ENCODE measurements at places on chromosomes 16 and 17.

- H3K27ac ChIP-seq, result no peak overlapping the region
- H3K27me3 ChIP-seq, result peaks cover 2% of the 10 kb centered on the region
- no peaks in the 10 kb centered on the region for H3K36me3 ChIP-seq
- no peak overlapping the region for H3K4me3 ChIP-seq
Measured at GRCh38 chr17:68658999-68659780, 58.0 kb upstream of the FAM20A start.

- no peak for DNase-seq
- H3K4me3 ChIP-seq, result no peak overlapping the region
- no peaks in the 10 kb centered on the region for H3K27me3 ChIP-seq
- H3K36me3 ChIP-seq, result no peaks in the 10 kb centered on the region
Measured at GRCh38 chr16:85485379-85485778, 127.7 kb upstream of the GSE1 start.

- no peaks in the 10 kb centered on the region for H3K27me3 ChIP-seq
- H3K27ac ChIP-seq, result no peak overlapping the region
- H3K4me3 ChIP-seq, result no peak overlapping the region
- no peaks in the 10 kb centered on the region for H3K36me3 ChIP-seq
- DNase-seq, result no peak
Measured at GRCh38 chr16:78225919-78226318, 126.5 kb downstream of the WWOX start.

DNA sequence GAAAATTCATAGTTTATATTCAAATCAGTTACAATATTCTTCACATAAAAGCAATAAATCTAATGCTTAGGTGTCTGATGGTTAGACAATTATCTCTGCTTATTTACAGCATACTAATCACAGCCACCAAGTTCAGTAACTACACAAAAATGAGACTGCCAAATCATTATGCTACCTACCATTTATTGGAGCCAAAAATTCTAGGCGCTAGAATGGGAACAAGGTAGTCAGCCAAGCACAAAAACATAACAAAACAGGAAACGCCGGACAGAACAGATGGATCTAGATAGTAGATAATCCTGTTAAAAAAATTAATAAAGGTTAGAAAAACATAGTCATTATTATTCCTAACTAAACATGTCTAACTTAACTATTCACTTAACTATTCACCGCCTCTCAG lies 3.6 kb downstream of the ARL6IP1 start:
- H3K4me3 ChIP-seq, result no peak overlapping the region
- no peaks in the 10 kb centered on the region for H3K27me3 ChIP-seq
- no peak for DNase-seq
- H3K36me3 ChIP-seq, result peaks cover 33% of the 10 kb centered on the region

GRCh38 chr17:79866791-79867518 lies 27.7 kb upstream of the CBX4 start:
- H3K4me1 ChIP-seq, result no peaks in the 10 kb centered on the region
- H3K27me3 ChIP-seq, result no peaks in the 10 kb centered on the region
- DNase-seq, result peak; percentile 41
- H3K27ac ChIP-seq, result no peak overlapping the region

DNA sequence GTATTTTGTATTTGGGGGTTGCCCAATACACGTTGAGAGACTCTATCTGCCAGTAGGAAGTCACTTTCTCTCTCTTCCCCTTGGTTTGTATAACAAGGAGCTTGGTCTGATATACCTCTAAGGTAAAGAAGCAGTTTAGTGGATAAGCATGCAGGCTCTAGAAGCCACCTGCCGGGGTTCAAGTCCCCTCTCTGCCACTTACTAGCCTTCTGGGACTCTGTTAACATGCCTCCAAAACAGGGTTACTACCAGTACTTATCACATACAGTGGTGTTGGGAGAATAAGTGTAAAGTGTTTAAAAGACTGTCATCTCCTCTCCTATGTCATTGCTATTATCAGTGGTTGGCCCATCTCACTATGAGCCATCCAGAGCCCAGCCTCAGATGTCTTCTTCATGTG lies 156.1 kb upstream of the HS3ST3A1 start:
- no peak overlapping the region for H3K4me3 ChIP-seq
- no peak for DNase-seq
- no peaks in the 10 kb centered on the region for H3K36me3 ChIP-seq
- H3K4me1 ChIP-seq, result no peaks in the 10 kb centered on the region
- H3K27ac ChIP-seq, result no peak overlapping the region
- no peaks in the 10 kb centered on the region for H3K27me3 ChIP-seq

DNA sequence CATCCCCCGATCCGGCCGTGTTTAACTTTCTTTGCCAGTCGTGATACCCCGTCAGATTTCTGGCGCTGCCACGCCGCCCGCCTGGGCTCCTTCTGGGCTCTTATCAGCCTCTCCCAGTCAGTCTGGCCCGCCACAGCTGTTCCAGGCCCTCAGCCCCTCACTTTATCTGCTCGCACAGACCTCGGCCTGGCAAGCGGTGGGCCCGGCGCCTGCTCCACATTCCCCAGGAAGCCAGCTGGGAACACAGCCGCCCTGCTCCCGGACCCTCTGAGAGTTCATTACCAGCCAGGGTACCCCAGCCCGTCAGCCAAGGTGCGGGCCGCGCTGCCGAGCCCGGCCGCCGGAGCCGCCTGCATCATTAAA lies 157.5 kb downstream of the ZNF423 start:
- H3K36me3 ChIP-seq, result no peaks in the 10 kb centered on the region
- no peak overlapping the region for H3K4me3 ChIP-seq
- H3K4me1 ChIP-seq, result no peaks in the 10 kb centered on the region
- DNase-seq, result no peak
- H3K27ac ChIP-seq, result no peak overlapping the region

DNA sequence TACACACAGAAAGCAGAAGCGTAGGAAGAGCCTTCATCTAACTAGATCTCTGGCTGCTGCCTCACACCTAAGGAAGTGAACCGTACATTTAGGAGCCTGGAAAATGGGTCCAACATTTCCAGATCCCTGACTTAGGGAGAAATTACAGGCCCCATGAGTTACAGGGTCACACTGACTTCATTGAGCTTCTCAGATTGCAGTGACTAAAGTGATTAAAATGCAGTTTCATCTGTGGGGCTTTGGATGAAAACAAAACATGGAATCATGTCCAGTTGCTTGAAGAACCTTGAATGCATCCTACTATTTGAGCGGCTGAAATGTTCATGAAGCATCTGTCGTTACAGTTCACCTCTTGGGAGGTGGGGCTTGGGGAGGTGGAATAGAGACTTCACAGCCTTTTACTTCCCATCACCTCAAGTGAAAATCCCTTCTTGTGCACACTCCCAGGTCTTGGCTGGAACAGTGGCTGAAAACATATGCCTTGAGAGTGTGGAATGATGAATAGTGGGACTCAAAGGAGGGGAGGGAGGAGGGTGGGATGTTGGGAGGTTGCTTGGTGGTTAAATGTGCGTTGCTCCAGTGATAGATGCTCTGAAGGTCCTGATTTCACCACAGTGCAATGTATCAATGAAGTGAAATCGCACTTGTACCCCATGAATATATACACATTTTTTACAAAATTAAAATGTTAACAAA lies 19.7 kb downstream of the TEKT3 start:
- H3K36me3 ChIP-seq, result no peaks in the 10 kb centered on the region
- no peak for DNase-seq
- H3K27me3 ChIP-seq, result peaks cover 5% of the 10 kb centered on the region
- no peak overlapping the region for H3K27ac ChIP-seq

- no peak for DNase-seq
- no peaks in the 10 kb centered on the region for H3K4me1 ChIP-seq
- peaks cover 54% of the 10 kb centered on the region for H3K36me3 ChIP-seq
- H3K27ac ChIP-seq, result no peak overlapping the region
Measured at GRCh38 chr17:82615084-82616020, 32.9 kb downstream of the WDR45B start.

DNA sequence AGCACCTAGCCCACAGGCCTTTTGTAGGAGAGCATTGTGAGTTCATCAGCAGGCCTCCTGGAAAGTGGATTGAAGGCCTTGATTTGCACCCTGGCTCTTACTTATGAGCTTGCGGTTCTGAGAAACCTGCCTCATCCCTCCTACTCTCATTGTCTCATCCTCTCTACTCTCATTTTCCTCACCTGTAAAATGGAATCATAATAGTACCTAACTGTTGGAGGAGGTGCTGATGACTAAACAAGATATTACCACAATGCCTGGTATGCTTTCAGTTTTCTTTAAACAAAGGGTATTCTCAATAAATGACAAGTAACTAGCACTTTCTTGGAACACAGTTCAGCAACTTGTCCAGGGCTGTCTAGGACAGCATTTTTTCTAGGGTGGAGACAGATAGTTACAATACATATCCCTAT lies 243.1 kb upstream of the MAF start:
- H3K27me3 ChIP-seq, result no peaks in the 10 kb centered on the region
- H3K27ac ChIP-seq, result no peak overlapping the region
- H3K4me1 ChIP-seq, result no peaks in the 10 kb centered on the region

- no peaks in the 10 kb centered on the region for H3K36me3 ChIP-seq
- no peak for DNase-seq
- H3K4me3 ChIP-seq, result no peak overlapping the region
- H3K27me3 ChIP-seq, result no peaks in the 10 kb centered on the region
Measured at GRCh38 chr17:70767102-70767701, 597.9 kb downstream of the KCNJ2 start.

GRCh38 chr16:84735849-84736586 lies 36.2 kb downstream of the USP10 start:
- peaks cover 14% of the 10 kb centered on the region for H3K36me3 ChIP-seq
- no peaks in the 10 kb centered on the region for H3K27me3 ChIP-seq
- H3K27ac ChIP-seq, result no peak overlapping the region
- H3K4me1 ChIP-seq, result peaks cover 25% of the 10 kb centered on the region
- DNase-seq, result peak; percentile 64

DNA sequence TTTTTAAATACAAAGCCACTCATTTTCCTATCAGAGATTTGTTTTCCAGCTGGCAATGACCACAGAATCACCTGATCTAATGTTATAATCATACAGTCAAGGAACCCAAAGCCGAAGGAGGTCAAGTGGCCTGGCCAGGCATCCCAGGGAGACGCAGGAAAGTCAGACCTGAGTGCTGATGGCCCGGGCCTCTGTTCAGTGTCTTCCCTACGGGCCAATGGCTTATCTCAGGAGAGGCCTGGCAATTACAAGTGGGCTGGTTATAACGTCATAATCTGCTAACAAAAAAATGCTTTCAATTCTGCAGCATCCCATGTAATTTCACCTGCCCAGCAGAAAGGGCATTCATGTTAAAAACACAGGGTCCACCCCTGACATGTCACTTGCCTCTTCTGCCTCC lies 43.5 kb downstream of the ARHGAP17 start:
- H3K27me3 ChIP-seq, result no peaks in the 10 kb centered on the region
- peaks cover 45% of the 10 kb centered on the region for H3K36me3 ChIP-seq
- H3K4me3 ChIP-seq, result no peak overlapping the region
- no peak for DNase-seq

DNA sequence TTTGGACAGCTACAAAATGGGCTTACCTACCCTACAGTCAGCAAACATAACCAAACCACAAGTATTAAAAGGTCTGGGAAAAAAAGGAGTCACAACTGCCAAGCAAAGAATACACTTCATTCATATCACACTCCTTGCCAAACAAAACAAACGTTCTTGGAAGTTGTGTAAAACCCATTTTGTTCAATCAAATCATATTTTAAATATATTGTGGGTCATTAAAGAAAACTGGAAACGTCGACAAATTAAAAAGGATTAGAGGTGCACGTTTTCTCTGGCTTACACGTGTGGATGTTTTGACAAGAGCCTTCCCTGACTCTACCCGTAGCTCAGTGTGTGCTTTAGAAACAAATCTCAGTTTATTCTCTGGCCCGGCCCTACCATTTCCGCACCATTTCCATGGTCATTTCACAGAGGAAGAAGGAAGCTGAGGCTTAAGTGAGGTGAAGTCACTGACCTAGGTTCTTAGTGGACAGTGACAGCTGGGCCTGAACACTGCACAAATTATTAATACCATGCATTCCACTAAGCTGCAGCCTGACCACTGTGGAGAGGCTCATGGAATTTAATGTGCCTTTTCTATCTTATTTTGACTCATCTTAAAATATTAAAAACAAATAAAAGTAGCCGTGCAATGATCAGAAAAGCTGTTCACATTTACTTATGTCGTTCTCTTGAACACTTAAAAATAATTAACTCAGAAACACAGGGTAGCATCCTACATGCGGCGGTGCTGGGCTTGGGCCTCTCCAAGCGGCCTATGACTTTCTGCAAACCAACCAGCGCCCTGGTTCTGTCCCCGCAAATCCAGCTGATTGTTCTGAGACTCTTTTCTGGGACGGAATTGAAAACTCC lies 968 bp downstream of the CEP112 start:
- no peaks in the 10 kb centered on the region for H3K27me3 ChIP-seq
- no peak for DNase-seq
- no peak overlapping the region for H3K27ac ChIP-seq
- no peaks in the 10 kb centered on the region for H3K36me3 ChIP-seq

DNA sequence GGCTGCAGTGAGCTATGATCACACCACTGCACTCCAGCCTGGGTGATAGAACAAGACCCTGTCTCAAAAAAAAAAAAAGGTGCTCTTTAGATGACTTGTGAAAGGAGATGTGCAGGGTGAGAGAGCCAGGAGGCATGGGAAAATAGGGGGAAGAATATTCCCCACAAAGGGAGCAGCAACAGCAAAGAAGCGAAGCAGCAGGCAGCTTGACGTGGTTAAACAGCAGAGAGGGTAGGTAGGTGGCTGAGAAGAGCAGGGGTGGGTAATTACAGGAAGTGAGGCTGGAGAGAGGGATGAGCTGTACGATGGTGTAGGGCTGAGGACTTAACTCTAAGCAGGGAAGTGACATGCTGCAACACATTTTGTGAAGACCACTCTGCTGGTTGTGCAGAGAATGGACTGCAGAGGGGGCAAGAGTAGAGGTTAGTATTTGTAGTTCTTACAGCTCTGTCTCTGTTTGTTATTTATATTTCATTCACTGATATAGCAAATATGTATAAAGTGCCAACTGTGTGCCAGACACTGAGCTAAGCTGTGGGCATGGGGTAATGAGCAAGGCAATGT lies 1.6 kb downstream of the HEATR3 start:
- H3K4me1 ChIP-seq, result peaks cover 21% of the 10 kb centered on the region
- no peak overlapping the region for H3K27ac ChIP-seq
- H3K36me3 ChIP-seq, result peaks cover 18% of the 10 kb centered on the region
- peak; percentile 62 for DNase-seq
